ENCODE measurements at places on chromosomes 6 and 20. TPM values are rescaled to one million over a fixed set of nuclear protein-coding genes. Genes with fewer than 3 reads are reported as not detected.

- no peak for DNase-seq
Measured at GRCh38 chr20:47775841-47776240, 9.4 kb downstream of the SULF2 start.

DNA sequence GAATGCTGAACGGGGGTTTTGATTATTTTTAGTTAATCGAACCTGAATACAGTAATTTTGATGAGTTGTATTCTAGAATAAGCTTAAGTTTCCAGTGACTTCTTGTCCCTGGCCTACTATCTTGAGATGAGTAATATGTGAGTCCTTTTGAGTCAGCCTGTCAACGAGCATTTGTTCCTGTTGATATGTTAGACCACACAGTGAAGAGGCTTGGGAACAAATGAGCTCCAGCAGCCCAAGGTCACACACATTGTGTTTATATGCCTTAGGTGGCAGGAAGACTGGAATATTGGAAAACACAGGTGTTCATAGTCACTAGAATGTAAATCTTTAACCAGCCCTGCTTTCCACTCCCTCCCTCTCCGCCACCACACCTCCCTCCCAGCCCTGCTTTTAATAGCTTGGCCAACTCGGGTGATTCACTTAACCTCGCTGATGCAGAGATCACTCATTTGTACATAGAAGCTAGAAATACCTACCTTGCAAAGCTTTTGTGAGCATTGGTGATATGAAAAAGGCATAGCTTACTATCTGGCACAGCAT is 9.1 kb downstream of the SMPDL3A start:
- peak; percentile 53 for DNase-seq

GRCh38 chr20:50110141-50111047 is 2.6 kb downstream of the UBE2V1 start:
- no peak for DNase-seq

GRCh38 chr20:50111829-50112495 is 988 bp downstream of the UBE2V1 start:
- no peak for DNase-seq

DNA sequence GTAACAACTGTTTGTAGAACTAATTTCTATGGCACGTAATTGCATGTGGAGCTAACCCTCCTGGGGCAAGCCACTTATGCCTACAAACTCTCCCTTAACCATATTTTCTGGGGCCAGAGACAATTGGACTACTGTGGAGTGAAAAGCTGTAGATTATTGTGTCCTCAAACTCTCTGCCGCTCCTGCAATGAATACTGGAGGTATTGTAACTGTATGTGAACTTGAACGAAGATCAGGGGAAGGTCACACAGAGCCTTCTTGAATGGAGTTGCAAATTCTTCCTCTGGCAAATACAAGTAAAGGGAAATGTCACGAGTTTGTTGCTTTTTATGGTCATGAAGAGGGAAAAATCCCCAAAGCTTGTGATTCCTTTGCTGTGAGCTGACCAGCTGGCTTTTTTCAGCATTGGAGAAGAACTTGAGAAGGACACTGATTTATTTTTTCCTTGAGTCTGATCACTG is 18.2 kb downstream of the AKAP12 start:
- no peak for DNase-seq

- no peak for DNase-seq
Measured at GRCh38 chr20:33893314-33893713, 82.2 kb downstream of the CHMP4B start.

DNA sequence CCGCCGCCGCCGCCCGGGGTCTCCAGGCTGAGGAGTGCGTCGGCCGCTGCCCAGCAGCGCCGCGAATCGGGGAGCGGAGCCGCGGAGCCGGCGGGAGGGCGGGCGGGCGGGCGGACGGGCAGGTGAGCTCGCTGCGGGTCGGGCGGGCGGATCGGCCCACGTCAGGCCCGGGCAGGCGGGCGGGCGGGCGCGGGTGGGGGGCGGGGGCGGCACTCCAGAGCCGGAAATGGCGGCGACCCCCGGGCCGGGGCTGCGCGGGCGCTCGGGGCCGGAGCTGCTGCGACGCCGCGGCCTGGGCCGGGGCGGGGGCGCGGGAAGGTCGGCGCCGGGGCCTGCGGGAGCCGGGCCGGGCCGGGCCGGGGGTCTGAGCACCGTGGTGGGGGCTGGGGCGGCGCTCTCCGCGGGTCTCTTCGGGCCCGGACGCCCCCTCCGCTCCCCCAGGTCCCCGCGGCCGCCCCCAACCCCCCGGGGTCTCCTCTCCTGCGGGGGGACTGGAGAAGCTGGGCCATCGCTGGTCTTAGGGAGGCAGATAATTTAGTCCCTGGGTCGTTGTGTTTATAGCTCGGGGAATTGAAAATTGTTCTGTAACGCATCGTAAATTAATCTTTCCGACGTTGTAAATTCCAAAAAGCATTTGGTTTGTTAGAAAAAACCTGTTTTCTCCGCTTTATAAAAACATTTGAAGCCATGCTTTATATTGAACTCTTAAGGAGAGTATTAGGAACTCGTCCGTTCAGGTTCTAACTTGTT is 451 bp downstream of the DNAJC5 start:
- DNase-seq = no peak

- DNase-seq = no peak
Measured at GRCh38 chr20:34863421-34863965, 9.2 kb downstream of the GGT7 start.

- no peak for DNase-seq
Measured at GRCh38 chr6:39209911-39210310, 19.4 kb downstream of the KCNK5 start.

DNA sequence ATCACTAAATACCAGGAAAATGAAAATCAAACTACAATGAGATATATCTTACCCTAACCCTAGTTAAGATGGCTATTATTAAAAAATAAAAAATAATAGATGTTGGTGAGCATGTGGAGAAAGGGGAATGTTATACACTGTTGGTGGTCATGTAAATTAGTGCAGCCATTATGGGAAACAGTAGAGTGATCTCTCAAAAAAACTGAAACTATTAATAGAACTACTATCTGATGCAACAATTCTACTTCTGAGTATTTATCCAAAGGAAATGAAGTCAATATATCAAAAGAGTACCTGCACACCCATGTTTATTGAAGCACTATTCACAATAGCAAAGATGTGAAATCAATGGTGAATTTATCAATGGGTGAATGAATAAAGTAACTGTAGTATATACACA is 48.6 kb downstream of the HLA-A start:
- no peak for DNase-seq

DNA sequence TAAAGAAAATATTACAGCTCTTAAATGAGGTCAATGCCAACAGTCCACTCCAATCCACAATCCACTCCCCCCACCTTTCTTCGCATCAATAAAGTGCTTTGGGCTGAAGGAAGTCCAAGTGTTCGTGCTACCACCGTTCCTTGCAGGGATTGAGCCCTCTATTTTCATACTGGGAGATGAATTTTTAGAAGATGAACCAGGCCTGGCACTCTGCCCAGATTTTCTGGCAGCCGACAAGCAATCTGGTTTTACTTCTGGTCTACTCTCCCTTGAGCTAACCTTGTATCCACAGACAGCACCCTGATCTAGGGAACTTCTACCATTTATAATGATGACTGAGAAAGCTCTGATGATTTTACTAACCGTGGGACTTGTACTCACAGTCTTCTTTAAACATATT is 72.3 kb downstream of the BTBD9 start:
- peak; percentile 12 for DNase-seq

DNA sequence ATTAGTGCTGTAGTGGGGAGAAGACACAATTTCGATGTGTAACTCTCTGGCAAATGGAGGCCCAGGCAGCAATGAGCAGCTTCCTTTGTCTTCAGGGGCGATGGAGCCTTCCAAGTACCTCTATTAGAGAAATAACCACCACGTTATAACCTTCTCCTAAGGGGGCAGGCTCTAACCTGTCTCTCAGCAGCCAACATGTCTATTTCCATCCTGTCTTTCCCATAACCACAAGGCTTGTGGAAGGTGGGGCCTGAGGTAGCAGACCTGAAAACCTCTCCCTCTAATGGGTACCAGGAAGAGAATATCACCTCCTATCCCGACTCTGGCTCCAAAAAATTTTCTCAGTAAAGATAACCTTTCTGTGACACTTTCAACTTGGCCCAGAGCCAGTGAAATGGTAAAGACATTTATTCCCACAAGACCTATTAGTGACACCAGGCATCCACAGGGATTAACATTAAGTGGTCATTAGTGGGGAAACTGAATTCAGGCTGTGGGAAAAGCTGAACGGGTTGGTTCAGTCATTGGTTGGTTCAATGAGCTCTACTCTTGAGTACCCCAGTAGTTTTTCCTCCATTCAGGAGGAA is 4.0 kb downstream of the PEX6 start:
- peak; percentile 5 for DNase-seq

DNA sequence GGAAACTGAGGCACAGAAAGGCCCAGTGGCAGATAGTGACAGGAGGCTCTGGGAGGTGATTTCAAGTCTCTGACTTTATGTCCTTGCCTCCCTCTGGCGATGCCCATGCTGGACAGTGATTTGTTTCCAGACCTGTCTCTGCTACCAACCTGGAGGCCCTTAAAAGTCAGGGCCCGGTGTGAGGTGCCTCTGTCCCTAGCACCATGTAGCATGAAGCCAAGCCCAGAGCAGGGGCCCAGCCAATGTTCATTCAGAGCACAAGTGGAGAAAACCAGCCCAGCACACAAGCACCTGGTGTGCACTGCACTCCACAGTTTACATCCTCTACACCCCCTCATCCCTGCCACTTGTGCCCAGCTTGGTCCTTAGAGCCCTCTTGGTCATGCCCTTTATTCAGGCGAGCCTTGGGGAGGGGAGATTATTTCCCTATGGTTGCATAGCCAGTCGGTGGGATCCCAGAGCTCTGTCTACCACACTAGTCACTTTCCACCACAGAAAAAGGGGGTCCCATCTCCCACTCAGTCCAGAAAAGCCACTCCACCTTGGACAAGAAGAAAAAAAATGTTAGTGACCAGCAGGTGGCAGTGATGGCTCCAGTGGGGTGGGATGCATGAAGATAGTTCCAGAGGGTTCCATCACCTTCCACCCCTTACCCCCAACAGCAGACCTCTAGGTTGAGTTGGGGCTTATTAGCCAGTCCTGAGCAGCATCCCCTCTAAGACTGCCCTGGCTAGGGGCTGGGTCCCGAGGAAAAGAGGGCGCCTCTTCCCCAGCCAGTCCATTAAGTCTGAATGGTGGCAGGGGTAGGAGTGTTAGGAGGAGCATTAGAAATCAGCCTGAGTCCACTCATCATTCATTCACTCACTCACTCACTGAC is 30.9 kb downstream of the KIAA1755 start:
- no peak for DNase-seq

GRCh38 chr6:159654483-159655098 is 38.5 kb downstream of the SOD2 start:
- peak; percentile 53 for DNase-seq

DNA sequence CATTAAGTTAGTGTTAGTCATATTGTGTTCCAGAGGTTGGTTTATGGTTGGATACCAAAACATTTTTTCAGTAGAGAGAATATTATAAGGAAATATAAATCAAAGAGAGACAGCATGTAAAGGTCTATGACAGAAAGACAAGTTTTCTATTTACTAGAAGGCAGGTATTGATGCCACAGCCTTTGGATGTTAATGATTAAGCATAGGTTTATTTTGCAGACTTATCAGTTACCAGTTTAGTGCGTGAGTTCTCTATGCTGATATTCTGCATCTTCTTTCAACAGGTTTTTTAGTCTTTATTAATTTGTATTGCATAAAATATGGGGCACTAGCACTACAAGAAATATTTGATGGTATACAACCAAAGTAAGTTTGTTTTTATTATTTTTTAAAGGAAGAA is 45.6 kb downstream of the CSE1L start:
- DNase-seq = no peak

DNA sequence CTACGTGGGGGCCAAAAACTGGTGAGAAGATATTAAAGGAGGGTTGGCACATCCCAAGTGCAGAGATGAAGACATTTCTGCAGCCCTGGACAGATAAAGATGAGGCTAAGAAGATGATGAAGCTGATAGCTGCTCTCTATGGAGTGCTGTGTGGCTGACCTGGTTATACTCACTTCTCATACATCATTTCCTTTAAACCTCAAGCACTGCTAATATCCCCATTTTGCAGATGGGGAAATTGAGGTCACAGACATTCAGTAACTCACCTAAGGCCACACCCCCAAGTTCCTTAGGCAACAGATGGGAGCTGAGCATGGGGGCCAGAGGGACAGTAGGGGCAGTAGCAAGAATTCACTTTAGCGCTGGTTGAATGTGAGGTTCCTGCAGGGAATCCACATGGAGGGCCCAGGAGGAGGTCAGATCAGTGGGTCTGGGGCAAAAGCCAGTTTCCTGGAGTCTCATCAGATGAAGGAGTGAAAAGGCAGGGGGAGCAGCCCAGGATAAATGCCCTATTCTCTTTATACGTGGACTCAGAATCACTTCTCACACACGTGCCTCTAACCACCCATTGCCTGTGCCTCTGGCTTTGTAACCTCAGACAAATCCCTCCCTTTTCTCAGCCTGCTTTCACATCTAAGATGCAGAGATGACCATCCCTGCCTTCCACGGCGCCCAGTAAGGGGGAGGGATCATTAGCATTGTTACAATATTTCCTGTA is 125.8 kb downstream of the NFATC2 start:
- no peak for DNase-seq

- no peak for DNase-seq
Measured at GRCh38 chr20:38338849-38339520, 7.3 kb upstream of the LBP start.

- DNase-seq = no peak
Measured at GRCh38 chr20:6502219-6502618, 265.3 kb upstream of the BMP2 start.

GRCh38 chr6:118485601-118486550 is 62.2 kb upstream of the PLN start:
- no peak for DNase-seq

DNA sequence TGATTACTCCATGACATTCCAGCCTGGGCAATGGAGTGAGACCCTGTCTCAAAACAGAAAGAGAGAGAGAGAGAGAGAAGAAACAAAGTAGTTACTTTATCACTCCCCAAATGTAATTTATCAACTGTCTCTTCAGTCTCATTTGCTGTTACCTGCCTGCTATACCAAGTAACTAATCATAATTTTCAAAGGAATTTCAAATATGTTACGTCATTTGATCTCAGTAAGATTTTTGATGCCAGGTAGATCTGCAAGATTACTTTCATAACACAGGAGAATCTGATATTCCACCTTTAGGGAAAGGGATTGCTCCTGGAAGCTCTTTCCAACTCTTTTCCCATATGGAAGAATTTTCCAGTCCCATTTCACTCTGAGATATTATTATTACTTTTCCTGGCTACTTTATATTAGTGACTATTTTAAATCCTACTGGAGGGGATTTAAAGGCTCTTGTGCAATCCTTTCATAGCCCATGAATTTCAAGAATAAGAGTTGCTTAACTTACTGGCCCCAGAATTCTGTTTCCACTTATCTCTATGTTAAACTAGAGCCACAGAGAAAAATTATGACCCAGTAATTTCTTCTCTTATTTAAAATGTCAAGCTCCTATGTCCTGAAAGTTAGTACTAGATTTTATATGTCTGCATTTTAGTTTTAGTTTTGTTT is 390.2 kb upstream of the FLRT3 start:
- DNase-seq = no peak

The TAAR8 gene
- total RNA-seq = not detected

The PI3 gene
- not detected for total RNA-seq

The GHRH gene
- not detected for total RNA-seq

The ARMH2 gene
- total RNA-seq = not detected

The TCF15 gene
- not detected for total RNA-seq

The CASS4 gene
- total RNA-seq = 0.06 TPM

The TUBB2B gene
- 5.1 TPM for total RNA-seq

The BACH2 gene
- 0.31 TPM for total RNA-seq

The CYP39A1 gene
- total RNA-seq = 23.3 TPM

The ADGB gene
- total RNA-seq = not detected

The COL9A1 gene
- not detected for total RNA-seq

The XKR7 gene
- not detected for total RNA-seq

The ADGRG6 gene
- 0.68 TPM for total RNA-seq

The CRIP3 gene
- not detected for total RNA-seq

The AVP gene
- not detected for total RNA-seq
